Osteoblast (primary cell): ENCODE measurements at places on chromosomes 4 and X. TPM values are rescaled to one million over a fixed set of nuclear protein-coding genes. Genes with fewer than 3 reads are reported as not detected.

TMEM35A gene
- total RNA-seq = 1.1 and 1.5 TPM in 2 replicates

SH3BGRL gene
- 94.1 and 97.2 TPM in 2 replicates for total RNA-seq

MAGEC3 gene
- total RNA-seq = not detected in 2 replicates

ZCCHC18 gene
- total RNA-seq = 0.29 and 1.1 TPM in 2 replicates

DAPP1 gene
- total RNA-seq = not detected in 2 replicates

EPHA5 gene
- total RNA-seq = 0.59 and 0.72 TPM in 2 replicates

NOP14 gene
- 24.2 and 30.0 TPM in 2 replicates for total RNA-seq

UBE2A gene
- 36.6 and 41.5 TPM in 2 replicates for total RNA-seq

PNCK gene
- total RNA-seq = 0.29 and 0.36 TPM in 2 replicates

FATE1 gene
- total RNA-seq = not detected in 2 replicates

NMU gene
- total RNA-seq = not detected in 2 replicates

HAND2 gene
- 1.8 and 3.8 TPM in 2 replicates for total RNA-seq

GRCh38 chrX:154317391-154317995 lies 21.9 kb downstream of the TKTL1 start:
- DNase-seq = peak; percentile 56

GRCh38 chr4:62661821-62662220 lies 1461.7 kb downstream of the ADGRL3 start:
- no peak for DNase-seq

- DNase-seq = no peak
Observed at GRCh38 chrX:17292111-17292527, 82.9 kb upstream of the NHS start.

GRCh38 chr4:108731006-108731405 lies 31.8 kb downstream of the ETNPPL start:
- no peak for DNase-seq

- no peak for DNase-seq
Observed at GRCh38 chrX:38917954-38918353, 116.7 kb downstream of the MID1IP1 start.

DNA sequence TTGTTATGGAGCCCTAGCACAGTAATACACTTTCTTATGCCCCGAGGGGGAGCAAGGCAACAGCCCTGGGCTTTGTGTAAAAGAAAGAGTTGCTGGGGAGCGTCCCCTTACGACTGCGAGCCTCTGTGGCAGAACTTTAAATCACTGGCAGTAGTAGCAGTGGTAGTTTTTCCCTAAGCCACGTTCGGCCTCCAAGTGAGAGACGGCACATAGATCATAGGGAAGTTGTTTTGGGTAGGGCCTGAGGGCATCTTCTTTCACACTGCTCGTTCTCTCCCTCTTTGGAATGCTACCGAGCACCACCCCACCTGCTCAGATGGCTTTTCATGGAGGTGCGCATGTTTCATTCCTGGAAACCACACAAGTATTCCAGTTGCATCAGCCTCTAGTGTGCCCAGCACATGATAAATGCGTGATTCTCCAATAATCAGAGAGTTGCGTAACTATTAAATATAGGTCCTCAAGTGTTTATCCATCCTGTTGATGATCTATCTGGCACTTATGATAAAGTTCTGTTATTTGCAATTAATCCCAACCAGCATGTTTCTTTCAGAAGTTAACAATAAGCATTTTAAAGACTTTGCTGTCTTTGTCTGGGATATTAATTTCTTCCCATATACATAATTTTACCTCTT lies 7.0 kb upstream of the SYNPO2 start:
- DNase-seq = no peak

DNA sequence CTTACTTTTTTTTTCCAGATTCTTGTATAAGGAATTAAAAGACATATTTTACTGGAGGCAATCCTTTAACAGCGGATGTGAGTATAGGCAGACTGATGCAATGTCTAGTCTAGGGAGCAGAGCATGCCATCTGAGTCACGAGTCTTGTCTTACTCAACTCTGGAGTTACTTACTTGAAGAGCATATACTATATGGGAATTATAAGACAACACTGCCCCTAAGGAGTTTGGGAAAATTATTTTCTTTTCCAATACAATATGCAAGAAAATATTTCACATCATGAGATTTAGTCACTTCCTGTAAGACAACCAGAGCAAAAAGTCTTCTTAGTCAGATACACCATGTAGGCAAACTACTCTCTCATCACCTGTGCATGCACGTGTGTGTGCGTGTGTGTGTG lies 537.3 kb upstream of the FTHL17 start:
- no peak for DNase-seq

- no peak for DNase-seq
Observed at GRCh38 chrX:38601866-38602265, 40.5 kb downstream of the TSPAN7 start.

DNA sequence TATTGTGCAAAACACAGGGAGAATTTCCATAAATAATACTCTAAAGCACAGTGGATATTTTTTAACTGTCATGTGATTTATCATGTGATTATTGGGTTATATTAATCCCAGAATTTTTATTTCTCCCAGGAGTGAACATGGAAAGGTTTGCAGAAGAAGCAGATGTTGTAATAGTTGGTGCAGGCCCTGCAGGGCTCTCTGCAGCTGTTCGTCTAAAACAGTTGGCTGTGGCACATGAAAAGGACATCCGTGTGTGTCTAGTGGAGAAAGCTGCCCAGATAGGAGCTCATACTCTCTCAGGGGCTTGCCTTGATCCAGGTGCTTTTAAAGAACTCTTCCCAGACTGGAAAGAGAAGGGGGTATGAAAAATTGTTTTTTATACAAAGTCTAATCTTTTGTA lies 10.0 kb downstream of the ETFDH start:
- DNase-seq = no peak

- DNase-seq = no peak
Observed at GRCh38 chrX:11480626-11481025, 185.1 kb downstream of the ARHGAP6 start.

DNA sequence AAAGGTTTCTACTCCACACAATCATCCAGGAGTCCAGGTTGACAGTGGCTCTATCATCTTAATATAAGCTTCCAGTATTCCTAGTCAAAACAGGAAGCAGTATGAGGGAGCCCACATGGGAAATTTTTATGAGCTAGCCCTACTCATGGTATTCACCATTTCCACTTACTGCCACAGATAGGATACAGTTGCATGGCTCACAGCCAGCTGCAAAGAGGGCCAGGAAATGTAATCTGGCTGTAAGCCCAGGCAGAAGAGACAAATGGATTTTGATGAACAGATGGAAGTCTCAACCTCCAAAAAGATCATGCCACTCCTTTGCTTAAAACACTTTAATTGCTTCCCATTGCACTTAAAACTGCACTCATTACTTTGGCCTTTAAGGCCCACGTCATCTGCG lies 150.6 kb downstream of the ADAMTS3 start:
- DNase-seq = peak; percentile 51

- no peak for DNase-seq
Observed at GRCh38 chrX:1803741-1804140, 188.9 kb downstream of the ASMT start.

- no peak for DNase-seq
Observed at GRCh38 chrX:2955838-2956237, 26.7 kb upstream of the ARSD start.

DNA sequence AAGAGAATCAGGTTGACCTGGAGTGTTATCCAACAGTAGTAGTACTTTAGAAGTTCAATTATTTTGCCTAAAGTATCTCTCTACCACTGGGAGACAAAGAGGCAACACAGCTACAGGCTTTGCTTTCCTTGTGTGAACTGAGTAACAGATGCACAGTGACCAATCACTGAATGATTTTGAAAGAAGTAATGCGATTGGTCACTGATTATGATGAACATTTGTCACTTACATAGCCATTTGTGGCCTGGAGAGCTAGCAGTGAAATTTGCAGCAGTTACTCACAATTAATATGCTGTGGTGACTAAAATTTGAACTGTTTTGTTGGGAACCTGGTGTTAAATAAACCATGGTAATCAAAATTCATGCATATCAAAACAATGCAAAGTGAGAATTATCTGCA lies 508.7 kb upstream of the DIPK2B start:
- DNase-seq = peak; percentile 81

DNA sequence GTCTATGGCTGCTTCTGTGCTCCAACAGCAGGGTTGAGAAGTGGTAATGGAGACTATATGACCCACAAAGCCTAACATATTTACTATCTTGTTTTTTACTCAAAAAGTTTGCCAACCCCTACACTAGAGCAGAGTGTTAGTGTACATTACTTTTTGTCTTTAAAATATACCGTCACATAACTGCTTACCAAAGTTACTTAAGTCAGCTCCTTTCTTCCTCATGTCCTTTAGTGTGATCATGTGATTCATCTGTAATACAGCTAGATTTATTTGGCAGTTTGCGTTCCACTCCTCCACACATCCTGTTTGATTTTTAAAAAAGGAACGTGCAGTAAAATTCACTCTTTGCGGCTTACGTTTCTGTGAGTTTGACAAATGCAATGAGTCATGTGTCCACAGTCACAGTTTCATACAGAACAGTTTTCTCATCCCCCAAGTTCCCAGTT lies 162.4 kb upstream of the GPRIN3 start:
- no peak for DNase-seq

- DNase-seq = no peak
Observed at GRCh38 chrX:46140272-46140671, 404.9 kb downstream of the ZNF674 start.

DNA sequence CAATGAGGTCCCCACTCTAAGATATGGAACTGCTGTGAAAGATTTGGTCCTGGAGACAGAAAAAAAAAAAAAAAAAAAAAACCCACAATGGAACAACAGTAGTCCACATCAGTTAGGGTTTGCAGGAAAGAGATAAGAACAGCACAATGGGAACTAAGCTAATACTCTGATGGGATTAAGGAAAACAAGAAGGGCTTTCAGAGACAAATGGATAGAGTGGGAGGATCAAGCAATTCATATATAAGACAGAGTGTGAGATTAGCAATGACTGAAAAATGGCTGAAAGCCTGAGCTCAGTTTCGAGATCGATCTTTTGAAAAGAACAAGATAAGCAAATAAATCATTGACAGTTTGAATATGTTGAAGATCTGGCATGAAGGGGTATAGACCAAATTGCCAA lies 188.4 kb upstream of the TRPC5 start:
- DNase-seq = no peak

DNA sequence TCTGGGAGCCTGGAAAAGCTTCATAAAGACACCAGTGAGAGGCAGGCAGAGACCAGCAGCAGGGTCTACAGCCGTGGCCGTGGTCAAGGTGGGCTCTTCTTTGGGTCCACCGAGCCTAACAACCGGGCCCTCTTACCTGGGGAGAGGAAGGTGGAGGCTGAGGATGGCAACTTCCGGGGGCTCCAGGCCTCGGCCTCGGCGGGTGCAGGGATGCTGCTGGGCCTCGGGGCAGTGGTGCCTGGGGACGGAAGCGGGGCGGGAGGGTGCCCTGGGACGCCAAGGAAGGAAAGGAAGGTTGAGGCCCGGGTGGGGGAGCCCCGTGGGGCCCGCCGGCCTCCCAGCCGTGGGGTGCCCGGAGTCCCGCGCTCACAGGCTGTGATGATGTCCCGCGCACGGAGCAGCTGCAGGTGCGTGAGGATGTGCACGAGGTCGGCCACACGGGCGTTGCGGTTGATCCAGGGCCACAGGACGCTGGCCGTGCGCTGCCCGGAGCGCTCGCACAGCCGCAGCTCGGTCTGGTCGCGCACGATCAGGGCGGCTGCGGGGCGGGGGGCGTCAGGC lies 561 bp downstream of the IRAK1 start:
- peak; percentile 89 for DNase-seq

DNA sequence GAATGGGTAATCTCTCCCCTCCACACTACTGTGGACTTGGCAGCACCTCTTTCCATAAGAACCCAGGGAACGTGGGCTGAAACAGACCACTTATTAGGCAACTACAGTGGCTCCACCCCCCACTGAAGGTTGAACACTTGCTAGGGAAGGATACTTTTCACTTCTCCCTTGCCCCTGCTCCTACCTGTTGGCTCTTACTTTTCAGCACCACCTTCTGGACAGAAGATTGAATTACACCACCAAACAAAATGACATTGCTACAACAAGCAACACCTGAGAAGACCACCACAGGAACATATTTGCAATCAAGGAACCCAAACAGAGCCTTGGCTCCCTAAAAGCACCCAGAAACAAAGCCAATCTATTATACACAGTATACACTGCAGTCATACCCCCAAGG lies 132.1 kb upstream of the CXCL13 start:
- DNase-seq = no peak

- DNase-seq = no peak
Observed at GRCh38 chr4:119835613-119835910, 207.0 kb upstream of the PDE5A start.

DNA sequence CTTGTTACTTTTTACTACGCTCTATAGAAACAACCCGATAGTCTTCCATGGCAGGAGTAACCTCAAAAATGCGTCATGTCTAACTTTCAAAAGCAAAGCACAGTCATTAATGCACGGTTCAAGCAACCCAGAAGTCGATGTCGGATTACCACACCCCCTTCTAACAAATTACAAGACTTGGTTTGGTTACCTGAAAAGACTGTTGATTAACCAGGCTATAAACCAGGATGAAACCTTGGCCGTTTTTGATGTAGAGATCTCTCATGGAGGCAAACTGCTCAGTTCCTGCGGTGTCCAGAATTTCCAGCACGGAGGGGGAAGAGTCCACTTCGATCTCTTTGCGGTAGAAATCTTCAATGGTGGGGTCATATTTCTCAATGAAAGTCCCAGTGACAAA lies 2.4 kb downstream of the RAP2C start:
- no peak for DNase-seq

GRCh38 chrX:142483965-142484364 lies 278.9 kb upstream of the MAGEC2 start:
- DNase-seq = no peak

DNA sequence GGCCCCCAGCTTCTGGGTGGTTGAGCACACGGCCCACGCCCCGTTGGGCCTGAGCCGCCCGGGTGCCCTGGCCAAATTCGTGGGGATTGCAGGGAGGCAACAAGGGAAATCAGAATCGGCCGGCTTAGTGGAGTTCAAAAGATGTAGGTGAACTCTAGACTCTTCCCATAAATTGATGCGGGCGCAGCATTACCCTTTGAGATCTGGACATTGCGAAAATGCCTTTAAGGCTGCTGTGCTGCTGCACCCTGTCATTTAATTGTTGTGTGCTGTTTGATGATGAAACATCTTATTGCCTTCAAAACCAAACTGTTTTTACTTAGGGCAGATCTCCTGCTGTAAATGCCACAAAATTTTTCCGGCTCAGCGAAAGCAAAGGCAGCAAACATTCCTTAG lies 409 bp upstream of the MPP1 start:
- DNase-seq = peak; percentile 29

DNA sequence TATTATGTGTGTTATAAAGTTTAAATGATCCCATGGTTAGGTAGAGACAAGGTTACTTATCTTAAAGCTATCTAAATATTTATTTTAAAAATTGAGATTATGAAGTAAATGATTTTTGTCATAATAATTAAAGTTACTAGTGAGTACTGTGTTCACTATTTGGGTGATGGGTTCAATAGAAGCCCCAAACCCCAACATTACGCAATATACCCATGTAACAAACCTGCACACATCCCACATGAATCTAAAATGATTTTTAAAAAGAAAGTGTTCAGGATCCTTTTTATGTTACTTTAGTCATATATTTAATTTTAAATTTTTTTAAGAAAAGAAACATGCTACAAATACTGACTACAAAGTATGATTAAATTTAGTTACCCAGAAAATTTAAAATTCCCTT lies 193.9 kb downstream of the TLL1 start:
- no peak for DNase-seq

- DNase-seq = no peak
Observed at GRCh38 chr4:147799986-147800555, 68.2 kb downstream of the ARHGAP10 start.

GRCh38 chrX:150765782-150766350 lies 72.7 kb downstream of the MTMR1 start:
- DNase-seq = peak; percentile 18

GRCh38 chr4:20474119-20474518 lies 222.4 kb downstream of the SLIT2 start:
- no peak for DNase-seq
